Stromal cell of bone marrow (primary cell): ENCODE measurements at places on chromosomes 11 and 22.

- no peak for DNase-seq
Measured at GRCh38 chr11:119414734-119415133, 8.2 kb downstream of the THY1 start.

DNA sequence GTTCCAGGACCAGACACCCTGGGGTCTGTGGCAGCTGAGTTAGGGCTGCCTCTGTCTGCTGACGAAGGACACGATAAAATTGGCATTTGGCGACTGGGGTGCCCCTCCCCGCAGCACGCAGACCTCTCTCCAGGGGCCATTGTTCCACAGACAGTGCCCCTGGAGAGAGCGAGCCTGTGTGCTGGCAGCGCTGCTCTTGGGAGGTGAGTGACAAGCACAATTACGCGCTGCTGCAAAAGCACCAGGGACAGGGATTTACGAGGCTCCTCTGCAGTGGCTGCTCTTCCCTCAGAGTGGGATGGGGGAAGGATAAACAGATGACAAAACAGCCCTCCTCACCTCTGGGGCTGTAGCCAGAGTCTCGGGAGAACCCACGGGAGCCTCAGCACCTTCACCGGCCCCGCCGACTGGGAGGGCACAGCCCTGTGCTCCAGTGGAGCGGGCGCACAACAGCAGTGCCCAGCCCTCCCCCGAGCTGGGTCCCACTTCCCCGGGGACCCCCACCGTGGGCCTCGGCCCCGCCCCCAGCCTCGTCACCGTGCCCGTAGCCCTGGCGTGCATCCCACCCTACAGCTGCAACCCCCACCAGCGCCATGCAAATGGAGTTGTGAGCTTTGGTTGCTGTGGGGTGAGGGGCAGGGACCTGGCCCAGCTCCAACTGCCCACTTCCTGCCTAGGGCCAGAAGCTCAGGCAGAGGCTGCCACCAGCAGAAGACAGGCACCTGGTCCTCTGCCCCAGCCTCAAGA, 19.6 kb downstream of the CHID1 start:
- DNase-seq: no peak

DNA sequence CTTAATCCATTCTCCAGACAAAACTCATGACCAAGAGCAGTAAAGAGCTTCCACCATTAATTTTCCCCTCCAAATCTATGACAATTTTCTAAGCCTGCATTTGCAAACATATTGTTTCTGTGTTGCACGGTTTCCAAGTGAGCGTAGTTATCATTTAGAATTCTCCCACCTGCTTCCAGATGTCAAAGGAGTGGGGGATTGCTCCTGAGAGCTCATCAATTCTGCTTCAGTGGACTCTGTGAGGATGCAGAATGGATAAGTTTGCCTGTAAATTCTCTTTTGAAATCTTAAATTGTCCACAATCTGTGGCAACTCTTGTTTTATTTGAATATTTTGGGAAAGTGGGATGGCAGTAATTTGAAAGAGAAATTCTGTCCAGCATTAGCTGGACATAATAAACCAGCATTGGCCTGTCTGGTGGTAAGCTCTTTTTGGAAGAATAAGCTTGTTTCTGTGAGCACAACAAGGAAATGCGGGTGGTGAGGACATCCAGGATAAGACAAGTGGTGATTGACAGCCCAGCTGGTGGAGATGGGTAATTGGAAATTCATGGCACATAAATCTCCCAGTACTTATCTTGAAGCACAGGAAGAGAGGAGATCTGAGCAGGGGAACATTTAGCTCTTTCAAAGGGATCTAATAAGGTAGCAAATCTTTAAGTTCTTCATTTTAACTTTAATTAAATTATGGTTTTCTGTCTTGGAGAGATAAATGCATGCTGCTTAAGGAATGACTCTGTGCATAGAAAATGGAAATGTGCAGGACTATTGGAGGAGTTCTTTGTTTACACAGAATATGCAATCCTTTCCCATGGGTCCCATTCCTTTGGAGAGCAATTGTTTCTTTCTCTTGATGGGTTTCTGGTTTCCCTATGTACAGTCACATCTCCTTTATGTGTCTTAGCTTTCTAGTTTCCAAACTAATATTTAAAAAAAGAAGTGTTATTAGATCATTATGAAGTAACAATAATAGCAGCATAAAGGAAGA, 73.2 kb downstream of the FAT3 start:
- DNase-seq: peak; percentile 24

DNA sequence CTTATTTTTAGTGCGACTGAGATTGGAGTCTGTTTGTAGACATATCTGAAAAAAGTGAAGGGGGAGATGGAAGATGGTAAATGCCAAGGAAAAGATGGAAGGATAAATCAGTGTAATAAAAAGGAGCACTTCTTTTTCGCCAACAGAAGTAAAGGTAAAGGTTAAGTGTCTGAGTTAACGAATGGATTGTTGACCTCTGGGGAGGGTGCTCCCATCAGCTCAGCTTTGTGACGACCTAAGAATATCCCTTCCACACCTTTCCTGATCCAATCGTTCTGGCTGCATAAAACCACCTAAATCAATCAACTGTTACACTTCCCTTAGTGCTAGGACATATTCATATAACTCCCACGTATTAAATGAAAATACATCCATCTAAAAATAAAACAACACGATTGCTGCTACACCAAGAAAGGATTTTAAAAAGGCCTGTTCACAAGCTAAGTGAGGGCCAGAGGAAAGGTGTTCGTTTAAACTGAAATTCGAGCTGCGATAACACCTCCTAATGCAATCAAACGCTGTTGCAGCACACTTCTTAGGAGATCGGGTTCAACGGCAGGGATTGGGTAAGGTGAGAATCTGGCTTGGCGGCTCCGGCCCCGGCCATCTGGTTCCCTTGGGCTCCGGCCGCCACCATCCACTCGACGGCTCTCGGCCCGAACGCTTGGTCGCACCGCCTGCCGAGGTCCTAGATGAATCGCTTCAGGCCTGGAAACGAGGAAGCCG, 658 bp downstream of the C11orf71 start:
- DNase-seq: no peak

DNA sequence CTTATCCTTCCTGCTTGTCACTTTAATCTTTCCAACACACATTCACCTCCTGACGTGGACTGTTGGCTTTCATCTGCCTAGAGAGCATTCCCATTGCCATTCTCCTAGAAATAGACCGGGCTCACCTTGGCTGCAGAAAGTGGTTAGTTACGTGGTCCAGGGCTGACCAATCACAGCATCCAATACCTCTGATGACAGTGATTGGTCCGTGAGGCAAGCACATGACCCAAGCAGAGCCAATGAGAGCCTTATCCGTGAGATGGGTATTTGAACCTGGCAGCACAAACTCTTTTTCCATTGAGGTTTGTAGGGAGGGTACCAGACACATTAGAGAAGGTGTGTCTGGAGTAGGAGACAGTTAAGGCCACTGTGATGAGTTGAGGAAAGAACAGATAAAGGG, 85.8 kb downstream of the MIAT start:
- DNase-seq: no peak

DNA sequence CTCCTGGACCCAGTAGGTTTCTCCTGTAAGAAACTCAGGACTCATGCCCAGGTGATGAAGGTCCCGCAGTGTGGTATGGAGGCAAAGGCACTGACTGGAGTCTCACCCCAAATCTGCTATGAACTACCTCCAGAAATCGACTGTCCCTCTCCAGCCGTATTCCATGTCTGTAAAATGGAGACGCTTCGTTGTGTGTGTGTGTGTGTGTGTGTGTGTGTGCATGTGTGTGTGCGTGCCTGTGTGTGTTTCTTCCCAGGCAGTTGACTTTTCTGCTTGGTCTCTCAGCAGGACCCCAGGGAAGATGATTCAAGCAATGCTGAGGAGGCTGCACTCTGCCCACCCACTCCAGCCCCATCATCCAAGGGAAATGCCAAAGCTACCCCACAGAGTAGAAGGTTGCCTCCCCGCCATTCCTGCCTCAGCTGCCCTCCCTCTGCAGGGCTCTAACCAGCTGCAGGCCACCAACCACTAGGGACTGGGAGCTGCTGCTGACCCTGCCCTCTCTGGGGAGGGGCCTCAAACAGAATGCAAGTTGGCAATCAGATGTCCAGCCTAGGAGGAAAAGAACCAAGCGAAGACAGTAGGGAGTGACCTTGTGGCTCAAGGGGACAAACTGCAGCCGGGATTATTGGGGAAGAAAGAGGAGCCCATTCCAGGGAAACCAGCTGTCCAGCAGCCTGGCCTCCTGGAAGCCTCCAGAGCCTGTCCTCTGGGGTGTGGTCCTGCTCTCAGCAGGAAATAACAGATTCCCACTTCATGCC, 56.2 kb downstream of the SLC22A12 start:
- DNase-seq: no peak

GRCh38 chr11:79066456-79067351, 374.1 kb downstream of the TENM4 start:
- DNase-seq: no peak

DNA sequence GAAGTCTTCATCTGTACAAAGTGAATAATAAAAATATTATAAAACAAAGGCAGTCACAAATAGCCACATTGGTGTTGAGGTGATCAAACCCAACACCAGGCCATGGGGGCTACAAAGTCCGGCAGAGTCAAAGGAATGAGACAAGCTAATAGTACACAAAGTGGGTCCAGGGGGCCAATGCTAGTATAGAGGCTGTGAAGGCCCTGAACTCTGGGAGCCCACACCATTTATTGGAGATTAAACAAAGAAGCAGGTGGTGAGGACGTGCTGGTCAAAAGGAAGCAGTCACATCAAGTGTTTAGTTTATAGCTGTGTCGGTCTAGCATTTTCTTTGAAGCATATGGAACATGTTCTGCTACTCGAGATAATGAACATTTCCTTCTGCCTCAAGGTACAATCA, 58.6 kb upstream of the CCT8L2 start:
- no peak for DNase-seq

- no peak for DNase-seq
Measured at GRCh38 chr11:18063862-18064434, 17.9 kb upstream of the TPH1 start.
